ENCODE measurements at places on chromosomes 1 and 21.

GRCh38 chr1:55081905-55082296 is 42.6 kb downstream of the PCSK9 start:
- DNase-seq: no peak

- DNase-seq: no peak
Observed at GRCh38 chr1:171251042-171251951, 3.0 kb downstream of the FMO1 start.

GRCh38 chr1:175737451-175737850 is 5.9 kb downstream of the TNR start:
- DNase-seq: no peak

DNA sequence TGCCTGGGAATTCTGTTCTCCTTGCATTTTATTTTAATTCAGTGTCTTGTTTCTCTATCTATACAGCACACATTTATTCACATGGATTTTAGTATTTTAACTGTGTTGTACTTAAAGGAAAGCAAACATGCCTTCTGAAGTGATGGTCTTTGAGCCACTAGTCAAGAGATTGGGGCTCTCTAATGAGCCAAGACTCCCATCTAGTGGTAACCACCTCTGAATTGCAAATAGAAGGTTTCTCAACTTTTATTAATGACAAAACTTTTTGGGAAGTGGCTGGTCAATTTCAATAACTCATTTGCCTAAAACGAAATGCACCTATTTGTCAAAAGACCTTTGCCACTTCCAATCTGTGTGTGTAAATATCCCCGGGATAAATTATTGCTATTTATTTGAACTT is 199.6 kb downstream of the LTN1 start:
- DNase-seq: no peak

DNA sequence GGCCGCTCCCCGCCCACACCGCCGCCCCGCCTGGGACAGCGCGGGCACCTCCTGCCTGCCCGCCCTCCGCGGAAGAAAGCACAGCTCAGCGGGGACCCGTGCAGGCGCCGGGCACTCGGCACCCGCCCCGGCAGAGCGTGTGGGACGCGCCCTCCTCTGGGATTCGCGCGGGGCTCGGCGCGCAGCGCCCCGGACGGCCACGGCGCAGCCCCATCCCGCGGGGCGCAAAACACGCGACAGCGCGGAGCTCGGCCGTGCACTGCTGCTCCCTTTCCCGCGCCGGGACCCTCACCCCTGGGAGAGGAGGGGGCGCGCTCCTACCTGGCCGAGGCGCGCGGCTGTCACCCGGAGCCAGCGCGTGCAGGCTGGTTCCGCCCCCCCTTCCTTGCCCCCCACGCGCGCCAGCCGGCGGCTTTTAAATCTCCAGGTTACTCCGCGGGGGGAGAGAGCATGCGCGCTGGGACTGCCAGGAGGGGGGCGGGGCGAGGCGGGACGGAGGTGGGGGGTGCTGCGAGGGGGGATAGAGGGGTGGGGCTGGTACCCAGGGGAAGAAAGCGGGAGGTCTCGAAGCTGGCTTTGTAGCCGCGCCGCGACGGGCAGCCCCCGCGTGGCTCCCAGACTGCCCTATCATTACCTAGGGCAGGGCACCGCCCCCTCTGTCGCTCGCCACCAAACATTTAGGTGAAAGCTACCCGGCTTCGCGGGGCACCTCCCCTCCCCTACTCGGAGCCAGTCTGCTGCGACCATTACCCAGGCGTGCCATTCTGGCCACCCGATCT is at the start of gene SLC45A3:
SLC45A3 (minus strand) TSS at position 437 of the 779 bp plus-strand sequence. CDS start 15,853 bp downstream, outside the sequence.
- DNase-seq: no peak

- peak; percentile 92 for DNase-seq
Observed at GRCh38 chr1:234997201-234997895, 131.3 kb downstream of the TOMM20 start.

GRCh38 chr21:28795251-28795650 is 197.4 kb downstream of the LTN1 start:
- no peak for DNase-seq

DNA sequence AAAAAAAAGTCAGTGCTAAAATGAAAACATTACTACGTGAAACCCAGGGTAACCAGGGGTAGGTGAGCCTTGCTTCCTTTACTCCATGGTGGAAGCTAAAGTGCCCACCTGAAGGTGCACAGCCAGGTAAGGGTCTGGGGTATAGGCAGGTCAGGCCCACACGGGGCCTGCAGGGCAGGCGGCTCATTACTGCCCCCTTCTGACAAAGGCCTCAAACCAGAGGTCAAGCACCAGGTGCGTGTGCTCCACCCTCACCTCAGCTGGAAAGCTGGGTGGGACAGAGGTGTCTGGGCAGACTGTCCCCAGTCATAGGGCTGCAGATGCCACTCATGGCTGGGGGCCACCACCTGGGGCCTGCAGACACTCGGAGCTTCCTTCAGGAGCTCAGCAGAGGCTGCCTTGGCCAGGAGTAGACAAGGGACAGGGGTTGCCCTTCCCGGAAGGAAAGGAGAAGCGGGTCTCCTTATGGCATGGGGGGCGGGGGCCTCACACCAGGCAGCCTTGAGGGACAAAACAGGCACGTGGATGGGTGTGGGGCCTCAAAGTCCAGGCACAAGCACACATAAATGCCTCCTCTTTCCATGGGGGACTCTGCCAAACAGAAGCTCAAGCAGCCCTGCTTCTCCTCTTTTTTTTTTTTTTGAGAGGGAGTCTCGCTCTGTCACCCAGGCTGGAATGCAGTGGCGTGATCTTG is 36.2 kb downstream of the ACOT7 start:
- no peak for DNase-seq

DNA sequence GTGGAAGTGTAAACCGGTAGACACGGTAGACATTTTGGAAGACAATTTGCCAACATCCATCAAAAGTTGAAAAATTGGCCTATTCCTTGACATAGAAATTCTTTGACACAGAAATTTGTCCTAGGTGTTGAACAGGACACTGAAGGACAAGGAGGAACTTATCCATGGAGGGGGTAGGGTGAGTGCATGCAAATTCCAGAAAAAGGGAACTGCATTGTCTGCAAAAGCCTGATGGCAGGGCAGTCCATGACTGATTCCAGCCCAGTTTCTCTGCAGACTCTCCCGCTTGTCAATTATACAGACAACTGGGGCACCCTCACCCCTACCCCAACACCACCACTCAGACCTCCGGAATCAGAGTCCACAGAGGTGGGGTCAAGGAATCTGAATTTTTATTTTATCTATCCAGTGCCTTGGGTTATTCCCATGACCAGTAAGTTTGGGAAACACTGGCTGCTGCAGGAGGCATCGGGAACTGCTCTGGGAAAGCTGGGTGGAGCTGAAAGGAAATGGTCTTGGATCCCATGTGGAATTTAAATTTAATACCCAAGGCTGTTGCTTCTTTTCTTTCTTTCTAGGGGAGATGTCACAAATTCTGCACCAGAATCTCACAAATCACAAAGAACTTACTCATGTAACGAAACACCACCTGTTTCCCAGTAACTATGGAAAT is 103.3 kb upstream of the SLC45A1 start:
- no peak for DNase-seq

DNA sequence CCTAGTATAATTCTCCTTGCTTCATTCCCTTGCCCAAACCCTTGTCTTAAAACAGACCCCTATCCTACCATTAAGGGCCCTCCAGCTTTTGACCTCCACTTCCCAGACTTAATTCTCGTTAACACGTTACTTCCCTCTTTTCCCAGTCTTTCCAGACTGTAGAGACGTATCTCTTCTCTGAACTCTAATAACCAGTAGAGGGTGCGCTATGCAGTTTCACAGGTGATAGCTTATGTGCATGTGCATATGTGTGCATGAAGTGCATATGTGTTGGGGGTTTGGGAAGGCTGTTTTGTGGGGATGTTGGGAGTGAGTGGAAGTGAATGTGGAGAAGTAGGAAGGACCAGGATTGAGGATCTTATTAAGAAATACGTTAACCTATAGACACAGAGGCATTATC is 78.1 kb upstream of the CCDC190 start:
- no peak for DNase-seq

- peak; percentile 86 for DNase-seq
Observed at GRCh38 chr1:156020293-156021092, at the start of gene SSR2. Gene SSR2 (minus strand): TSS chr1:156020951. CDS start chr1:156020167, 784 bp downstream.

GRCh38 chr1:31666263-31666963 is 21.7 kb upstream of the PEF1 start:
- no peak for DNase-seq

DNA sequence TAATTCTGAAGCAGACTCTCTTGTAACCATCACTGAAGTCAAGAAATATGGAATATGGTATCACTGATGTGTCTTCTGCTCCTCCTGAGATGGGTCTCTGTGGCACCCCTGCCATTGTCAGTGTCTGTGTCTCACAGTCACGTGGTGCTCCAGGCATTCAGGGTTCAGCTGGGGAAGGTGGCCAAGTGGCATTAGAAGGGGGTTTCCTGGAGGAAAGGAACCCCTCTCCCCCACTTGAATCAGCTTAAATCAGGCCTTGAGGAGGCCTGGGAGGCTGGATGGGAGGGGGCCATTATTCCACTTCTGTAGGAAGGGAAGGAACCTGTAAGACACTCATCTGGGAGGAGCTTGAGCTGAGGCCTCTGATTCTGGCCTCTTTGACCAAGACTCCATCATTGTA is 20.5 kb downstream of the CYP4B1 start:
- no peak for DNase-seq

DNA sequence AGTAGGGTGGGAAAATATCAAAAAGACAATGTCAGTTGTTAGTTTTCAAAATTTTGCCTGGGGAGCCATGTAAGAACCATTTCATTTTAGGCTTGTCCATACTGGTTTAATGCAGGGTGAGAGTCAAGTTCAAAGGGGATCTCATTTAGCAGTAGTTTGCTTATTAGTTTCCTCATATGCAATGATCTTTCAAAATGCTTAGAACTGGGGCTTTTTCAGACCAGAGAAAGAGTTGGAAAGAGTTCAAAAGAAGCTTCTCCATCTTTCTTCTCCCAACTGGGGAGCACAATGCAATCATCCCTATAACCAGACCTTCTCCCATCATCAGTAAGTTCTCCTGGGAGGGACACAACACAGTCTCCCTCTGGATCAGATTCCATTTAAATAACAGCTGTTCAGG is 16.5 kb upstream of the SLC30A1 start:
- no peak for DNase-seq

All from substantia nigra (tissue), 51 donors.